ENCODE measurements at places on chromosomes 5 and 9. TPM values are rescaled to one million over a fixed set of nuclear protein-coding genes. Genes with fewer than 3 reads are reported as not detected.

Gene GGTA1
- not detected for total RNA-seq

Gene PCDHGB1
- total RNA-seq, result 0.73 TPM

Gene FGF10
- under 0.01 TPM for total RNA-seq

Gene NHP2
- total RNA-seq, result 148 TPM

Gene CDC20B
- not detected for total RNA-seq

Gene ERBIN
- 50.7 TPM for total RNA-seq

Gene RNF208
- not detected for total RNA-seq

Gene ANKRD34B
- not detected for total RNA-seq

Gene GARIN3
- not detected for total RNA-seq

Gene ENHO
- total RNA-seq, result not detected

Gene FGF1
- total RNA-seq, result 0.98 TPM

Gene GRIN3A
- total RNA-seq, result not detected

Gene MSMP
- not detected for total RNA-seq

Gene CDH9
- total RNA-seq, result not detected

Measured in subcutaneous preadipocyte (primary cell).